ENCODE measurements at places on chromosomes 5 and 9. TPM values are rescaled to one million over a fixed set of nuclear protein-coding genes. Genes with fewer than 3 reads are reported as not detected.

DNA sequence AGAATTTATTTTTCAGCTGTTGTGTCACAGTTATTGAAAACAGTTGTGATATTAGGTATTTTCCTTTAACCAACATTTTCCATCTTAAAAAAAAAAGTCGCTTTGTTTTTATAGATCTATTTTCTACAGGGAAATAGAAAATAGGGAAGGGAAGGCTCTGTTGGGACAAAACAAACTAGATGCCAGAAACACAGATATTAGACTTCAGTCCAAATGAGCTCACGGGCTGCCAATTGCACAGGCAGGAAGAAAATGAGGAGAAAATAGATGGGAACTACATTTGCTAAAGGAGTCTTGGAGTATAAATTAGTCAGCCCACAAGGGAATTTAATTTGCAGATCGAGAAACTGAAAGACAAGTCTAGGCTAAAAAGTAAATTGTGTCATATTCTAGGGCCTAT lies 21.4 kb upstream of the ISOC1 start:
- DNase-seq = no peak

The KIF20A gene
- 54.5 TPM for polyA plus RNA-seq

GRCh38 chr5:1931604-1932231 lies 49.0 kb upstream of the IRX4 start:
- no peak for DNase-seq

- DNase-seq = no peak
These were observed 476.1 kb upstream of the PTPRD start for GRCh38 chr9:11088821-11089374.

- DNase-seq = no peak
These were observed 251.0 kb upstream of the TRIM32 start for GRCh38 chr9:116436121-116436520.

DNA sequence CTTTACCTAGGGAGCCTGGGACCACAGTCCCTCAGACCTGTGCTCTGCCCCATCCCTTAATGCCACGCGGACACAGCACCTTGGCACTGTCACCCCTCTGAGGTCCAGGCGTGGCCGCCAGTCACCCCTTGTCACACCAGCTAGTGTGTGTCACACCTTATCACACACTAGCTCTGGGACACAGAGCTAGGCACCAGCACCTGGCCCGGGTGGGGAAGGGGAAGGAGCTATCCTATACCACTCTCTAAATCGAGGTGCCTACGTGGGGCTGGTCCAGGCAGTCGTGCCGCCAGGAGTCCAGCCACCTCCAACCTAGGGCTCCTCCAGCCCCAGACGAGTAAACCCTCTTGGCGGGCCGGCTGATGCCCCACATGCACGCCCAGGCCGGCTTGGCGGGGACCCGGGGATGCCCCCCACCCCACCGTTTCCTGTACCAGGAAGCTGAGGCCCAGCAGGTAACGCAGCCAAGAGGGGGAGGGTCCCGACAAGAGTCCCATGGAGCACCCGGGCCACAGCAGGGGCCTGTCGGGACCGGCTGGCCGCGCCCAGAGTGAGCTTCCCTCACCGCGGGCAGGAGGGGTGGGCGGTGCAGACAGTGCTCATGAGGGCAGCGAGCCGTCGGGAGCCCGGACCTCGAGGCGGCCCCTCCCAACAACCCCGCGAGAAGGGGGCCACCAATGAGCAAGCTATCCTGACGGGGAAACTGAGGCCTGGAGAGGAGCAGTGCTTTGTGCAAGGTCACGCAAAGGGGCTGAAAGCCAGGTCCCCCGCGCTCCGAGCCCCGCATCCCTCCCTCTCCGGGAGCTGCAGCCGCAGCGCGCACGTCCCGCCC lies 550 bp downstream of the CORO2A start:
- DNase-seq = no peak

DNA sequence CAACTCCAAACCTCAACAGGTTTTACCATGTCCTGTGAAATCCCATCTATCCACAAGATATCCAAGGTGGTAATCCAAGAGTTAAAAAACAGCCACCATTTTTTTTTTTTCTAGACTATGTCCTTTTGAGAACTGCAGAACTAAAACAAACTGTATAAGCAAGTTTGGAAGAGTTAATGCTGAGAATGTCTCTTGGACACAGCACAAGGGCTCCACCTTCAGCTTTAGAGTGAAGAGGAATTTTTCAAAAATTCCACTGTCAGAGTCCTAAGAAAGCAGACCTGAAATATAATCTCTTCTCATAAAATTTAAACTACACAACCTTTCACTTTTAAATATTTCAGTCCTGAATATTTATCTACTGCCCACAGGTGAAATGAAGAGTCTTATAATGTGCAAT lies 167.8 kb upstream of the CCNG1 start:
- DNase-seq = no peak

GRCh38 chr5:95530416-95530815 lies 24.4 kb downstream of the SKIC3 start:
- peak; percentile 42 for DNase-seq

The PCDHGA8 gene
- 0.77 TPM for polyA plus RNA-seq

DNA sequence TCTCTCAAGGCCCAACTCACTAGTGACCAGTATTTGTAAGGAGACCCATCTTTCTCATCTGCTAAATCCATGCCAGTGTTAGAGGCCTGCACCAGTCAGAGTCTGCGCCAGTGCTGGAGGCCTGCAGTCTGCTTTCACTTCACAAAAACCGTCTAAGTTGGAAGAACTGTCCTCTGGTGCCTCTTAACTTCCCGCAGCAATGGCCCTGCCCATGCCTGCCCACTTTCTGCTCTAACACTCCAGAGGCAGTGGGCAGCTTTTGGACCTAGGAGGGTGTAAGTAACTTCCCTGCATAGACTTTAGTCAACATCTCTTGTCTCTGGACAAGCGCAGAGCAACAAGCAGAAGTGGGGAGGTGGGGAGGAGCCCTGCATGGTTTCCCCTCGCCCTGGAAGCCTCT lies 152.9 kb downstream of the AUH start:
- no peak for DNase-seq

GRCh38 chr5:153974131-153974812 lies 64.4 kb downstream of the FAM114A2 start:
- no peak for DNase-seq

DNA sequence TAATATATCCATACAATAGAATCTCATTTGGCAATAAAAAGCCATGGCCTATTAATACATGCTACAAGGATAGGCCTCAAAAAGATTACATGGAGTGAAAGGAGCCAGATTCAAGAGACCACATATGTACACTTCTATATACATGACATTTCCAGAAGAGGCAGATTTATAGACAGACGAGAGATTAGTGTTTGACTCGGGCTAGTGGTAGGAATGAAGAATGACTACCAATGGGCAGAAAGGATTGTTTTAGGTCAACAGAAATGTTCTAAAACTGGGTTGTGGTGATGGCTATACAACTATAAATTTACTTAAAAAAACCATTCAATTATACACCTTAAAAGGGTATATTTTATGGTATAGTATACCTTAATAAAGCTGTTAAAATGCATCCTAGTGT lies 41.9 kb downstream of the SETX start:
- no peak for DNase-seq

DNA sequence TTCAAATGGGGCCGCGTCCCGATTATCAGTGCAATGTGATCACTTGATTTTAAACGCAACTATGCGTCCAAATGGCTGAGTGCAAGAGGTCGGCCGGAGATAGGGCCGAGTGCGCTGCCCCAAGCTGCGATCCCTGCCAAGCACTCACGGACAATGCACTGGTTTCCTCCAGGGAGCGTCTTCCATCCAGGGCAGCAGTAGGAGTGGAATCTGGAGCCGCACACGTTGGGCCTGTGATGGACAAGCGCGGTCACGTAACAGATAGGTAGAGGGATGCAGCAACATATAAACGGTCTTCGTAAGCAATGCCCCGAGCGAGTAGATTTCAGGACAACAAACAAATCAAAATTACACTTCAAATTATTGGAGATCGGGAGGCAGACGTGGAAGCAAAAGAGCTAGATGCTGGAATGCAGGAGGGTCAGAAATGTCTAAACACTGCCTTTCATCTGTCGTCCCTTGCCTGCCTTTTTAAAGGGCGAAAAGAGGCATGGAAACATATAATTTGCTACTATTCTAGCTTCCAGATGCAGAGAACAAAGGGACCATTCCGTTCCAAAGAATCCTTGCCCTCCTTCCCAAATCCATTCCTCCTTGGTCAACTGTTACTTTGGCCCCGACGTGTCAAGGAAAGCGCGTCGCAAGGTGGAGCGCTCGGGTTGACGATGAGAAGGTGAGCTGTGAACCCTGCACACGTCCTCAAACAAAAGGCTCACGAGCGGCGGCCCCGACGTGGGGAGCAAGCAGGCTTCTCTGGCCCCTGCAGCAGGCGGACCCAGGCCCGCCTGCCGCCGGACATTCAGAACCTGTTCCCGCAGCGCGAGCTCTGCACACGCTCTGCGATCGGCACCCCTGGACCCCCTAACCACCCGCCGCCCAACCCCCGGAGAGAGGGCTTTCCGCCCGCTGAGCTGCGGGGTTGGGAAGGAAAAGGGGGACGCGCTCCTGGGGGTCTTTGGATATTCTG lies 1.5 kb downstream of the FBN2 start:
- DNase-seq = no peak

DNA sequence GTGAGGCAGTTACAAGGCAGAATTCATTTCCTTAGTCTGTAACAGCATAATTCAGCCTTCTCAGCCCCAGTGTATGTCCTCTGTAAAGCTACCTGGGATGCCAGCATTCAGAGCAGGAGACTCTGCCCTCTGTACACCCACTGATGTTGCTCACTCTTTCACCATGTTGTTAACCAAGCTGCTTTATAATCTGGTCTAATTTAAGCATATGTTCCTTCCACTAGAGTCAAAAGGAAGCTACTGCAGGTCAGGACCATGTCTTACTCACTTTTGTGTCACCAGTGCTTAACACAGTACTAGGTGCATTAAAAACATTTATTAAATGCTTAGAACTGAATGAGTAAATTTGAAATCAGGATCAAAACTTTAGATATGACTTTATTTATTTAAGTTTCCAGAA lies 185.6 kb downstream of the FBXL17 start:
- no peak for DNase-seq

DNA sequence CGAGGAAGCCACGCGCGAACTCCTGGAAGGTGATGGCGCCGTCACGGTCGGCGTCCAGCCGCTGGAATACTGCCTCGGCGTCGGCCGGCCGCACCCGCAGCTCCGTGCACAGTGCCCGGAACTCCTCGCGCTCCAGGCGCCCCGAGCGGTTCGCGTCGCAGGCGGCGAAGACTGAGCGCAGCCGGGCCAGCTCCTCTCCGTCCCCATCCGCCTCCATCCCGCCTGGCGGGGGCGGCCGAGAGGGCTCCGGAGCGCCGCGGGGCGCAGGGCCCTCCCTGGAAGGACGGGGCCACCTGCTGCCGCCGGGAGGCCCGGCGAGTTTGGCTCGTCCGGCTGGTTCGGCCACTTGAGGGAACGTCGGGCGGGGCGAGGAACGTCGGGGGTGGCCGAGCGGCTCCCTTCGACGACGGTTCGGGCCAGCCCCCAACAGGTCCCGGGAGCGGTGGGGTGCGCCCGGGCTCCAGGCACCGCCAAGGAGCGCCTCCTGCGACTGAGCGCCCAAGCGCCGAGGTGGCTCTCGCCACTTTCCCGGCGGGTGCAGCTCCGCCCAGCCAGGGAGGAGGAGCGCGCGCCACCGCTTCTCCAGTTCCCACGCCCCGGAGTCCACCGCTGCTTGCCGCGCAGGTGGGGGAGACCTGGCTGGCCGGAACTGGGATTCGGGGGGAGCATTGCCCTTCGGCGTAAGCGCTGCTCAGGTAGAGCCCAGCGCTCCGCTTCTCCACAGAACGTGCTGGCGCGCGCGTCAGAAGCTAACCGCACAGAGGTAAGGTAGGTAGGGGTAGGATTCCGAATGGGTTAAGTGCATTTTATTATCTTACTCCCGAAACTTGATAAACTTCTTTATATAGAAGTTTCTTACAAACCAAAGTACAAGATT lies at the start of gene RASEF:
RASEF (minus strand) TSS at position 492 of the 877 bp plus-strand sequence; CDS start at position 217, 275 bp downstream.
- no peak for DNase-seq

- DNase-seq = no peak
These were observed 1.2 kb downstream of the ROR2 start for GRCh38 chr9:91948597-91949391.

DNA sequence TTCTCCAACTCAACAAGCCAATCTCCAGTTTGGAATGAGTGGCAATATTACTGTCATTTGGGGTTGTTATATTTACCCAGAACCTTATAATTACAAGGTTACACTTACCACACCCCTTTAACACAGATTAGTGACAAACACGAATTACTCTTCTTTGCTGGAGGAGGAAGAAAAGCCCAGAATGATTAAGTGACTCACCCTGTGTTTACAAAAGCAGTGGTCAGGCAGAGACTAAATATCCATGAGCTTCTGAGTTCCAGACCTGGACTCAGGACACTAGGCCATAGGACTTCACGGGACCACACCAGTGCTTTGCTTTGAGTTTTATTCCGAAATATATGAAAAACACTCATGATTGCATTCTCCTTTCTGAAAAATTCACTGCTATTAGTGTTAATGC lies 370.8 kb downstream of the TLE1 start:
- DNase-seq = no peak

GRCh38 chr9:135190789-135191577 lies 103.5 kb downstream of the OLFM1 start:
- no peak for DNase-seq

The G3BP1 gene
- polyA plus RNA-seq = 100 TPM

GRCh38 chr5:174522480-174523260 lies 201.7 kb upstream of the MSX2 start:
- DNase-seq = no peak

DNA sequence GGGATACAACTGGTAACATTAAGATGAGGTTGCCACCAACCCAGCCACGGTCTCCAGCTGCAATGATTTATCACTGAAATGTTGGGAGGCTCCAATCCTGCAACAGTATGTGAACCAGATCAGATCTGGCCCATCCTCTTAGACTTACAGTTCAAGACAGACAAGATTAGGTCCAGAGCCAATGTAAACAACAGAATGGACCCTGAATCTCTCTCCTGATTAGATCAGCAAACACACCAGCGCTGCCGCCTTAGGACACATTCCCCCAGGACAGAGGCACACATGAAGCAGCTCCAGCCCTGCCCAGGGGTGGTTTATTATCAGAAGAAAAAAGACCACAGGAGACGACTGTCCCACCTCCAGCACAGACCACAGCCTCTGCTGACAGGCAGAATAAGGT lies 82.1 kb downstream of the SLIT3 start:
- no peak for DNase-seq

The SPINK13 gene
- polyA plus RNA-seq = not detected

GRCh38 chr5:111061618-111062017 lies 9.9 kb upstream of the TSLP start:
- no peak for DNase-seq

GRCh38 chr5:148790545-148791333 lies 35.7 kb upstream of the ADRB2 start:
- DNase-seq = no peak

The FBXL7 gene
- polyA plus RNA-seq = 23.2 TPM

The ZNG1F gene
- polyA plus RNA-seq = 4.4 TPM

The POU5F2 gene
- polyA plus RNA-seq = 0.06 TPM

The IQGAP2 gene
- 0.01 TPM for polyA plus RNA-seq

- DNase-seq = no peak
These were observed 60.3 kb upstream of the SLC27A6 start for GRCh38 chr5:128904805-128905567.
